Gastrocnemius medialis (tissue), 4 donors: ENCODE measurements at places on chromosomes 5 and 9. TPM values are rescaled to one million over a fixed set of nuclear protein-coding genes. Genes with fewer than 3 reads are reported as not detected.

GRCh38 chr9:81113453-81114124 lies 575.8 kb downstream of the TLE1 start:
- no peak for DNase-seq

- no peak for DNase-seq
These were observed 369.7 kb downstream of the CDK5RAP2 start for GRCh38 chr9:120210274-120210673.

GRCh38 chr9:107214915-107215314 lies 68.2 kb upstream of the RAD23B start:
- DNase-seq, result no peak

- DNase-seq, result no peak
These were observed 182.6 kb upstream of the GNA14 start for GRCh38 chr9:77830618-77831285.

DNA sequence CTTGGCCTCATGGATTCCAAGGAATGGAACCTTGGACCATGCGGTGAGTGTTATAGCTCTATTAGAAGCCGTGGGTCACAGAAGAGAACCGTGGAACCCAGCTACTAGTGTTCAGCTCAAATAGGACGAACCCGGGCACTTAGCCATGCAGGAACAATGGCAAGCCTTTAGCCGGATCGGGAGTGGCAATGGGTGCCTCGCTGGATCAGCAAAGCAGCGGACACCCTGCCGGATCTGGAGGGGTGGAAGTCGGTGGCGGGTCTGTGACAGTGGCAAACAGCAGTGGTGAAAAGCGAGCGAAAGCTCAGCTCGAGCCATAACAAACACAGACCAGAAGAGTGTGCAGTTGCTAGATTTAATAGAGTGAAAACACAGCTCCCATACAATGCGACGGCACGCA lies 2.4 kb upstream of the CDO1 start:
- DNase-seq, result no peak

PHYHD1 gene
- total RNA-seq, result 33.2 TPM

DNA sequence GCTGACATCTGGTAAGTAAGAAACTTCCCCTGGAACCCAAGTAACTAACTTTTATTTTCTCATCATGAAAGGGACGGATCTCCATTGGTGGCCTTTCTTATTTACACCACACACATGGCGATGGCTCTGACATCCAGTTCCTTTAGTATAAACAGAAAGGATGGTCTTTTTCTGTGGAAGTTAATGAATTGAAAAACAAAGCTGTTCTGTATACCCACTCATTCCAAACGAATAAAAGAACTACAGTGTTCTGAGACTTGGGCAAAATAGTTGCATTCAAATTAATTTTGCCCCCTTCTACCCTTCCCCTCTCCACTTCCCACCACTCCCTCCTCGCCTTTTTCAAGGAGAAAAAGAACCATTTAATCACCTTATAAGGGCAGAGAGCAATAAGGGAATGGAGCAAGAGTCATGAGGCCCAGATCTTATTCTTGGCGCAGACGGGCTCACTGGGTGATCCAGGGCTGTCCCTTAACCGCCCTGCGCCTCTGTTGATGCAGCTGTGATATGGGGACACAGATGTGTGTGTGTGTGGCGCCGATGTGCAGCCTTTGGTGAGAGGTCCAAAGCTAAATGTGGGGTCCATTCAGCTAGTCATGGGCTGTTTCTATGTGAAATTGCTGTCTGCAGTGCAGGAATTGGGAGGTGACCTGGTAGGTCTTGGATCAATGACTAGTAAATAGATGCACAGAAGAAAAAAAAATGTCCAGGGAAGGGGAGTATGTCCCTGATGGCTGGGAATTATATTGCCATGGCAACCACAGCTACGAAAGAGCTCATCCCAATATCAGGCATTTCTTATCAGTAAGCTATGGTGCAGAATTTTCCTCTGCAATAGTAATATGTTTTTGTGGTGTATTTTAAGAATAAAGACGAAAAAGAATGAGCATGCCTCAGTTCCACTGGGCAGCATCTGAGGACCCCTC lies 141.5 kb upstream of the ERCC6L2 start:
- no peak for DNase-seq

DNA sequence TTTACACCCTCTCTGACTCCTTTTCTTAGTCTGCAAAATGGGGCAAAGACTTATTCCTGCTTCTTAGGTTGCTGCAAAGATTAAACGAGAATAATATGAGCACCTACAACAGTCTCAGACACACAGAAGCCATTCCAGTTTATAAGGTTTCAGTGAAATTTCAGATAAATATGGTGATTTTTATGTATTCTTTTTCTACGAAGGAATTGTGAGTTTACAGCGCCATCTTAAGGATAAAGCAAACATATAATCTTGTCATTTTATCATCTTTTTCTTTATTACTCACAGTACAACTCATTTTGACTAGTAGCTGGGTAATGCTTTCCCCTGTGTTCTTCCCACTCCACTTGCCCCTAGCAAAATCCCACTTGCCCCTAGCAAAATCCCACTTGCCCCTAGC lies 29.2 kb upstream of the SMC5 start:
- DNase-seq, result no peak

GRCh38 chr9:20528253-20528652 lies 94.0 kb downstream of the MLLT3 start:
- DNase-seq, result no peak

GABRA6 gene
- not detected for total RNA-seq

DNA sequence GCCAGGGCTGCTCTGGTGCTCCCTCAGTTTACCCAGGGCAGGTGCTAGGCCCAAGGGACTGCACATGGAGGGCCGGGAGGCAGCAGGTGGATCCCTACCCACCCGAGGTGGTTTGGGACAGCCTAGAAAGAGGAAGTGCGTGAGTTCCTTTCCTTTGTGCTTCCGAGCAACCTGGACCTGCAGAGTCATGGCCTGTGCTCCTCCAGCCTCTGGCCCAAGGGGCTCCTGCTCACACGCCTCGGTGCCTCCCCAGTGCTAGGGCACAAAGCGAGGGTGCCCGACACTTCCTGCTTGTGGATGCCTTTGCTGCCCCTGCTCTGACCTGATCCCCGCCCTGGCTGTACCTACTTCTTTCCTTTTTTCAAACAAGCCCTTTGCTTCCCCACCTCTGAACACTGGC lies 79.3 kb downstream of the RXRA start:
- DNase-seq, result no peak

DNA sequence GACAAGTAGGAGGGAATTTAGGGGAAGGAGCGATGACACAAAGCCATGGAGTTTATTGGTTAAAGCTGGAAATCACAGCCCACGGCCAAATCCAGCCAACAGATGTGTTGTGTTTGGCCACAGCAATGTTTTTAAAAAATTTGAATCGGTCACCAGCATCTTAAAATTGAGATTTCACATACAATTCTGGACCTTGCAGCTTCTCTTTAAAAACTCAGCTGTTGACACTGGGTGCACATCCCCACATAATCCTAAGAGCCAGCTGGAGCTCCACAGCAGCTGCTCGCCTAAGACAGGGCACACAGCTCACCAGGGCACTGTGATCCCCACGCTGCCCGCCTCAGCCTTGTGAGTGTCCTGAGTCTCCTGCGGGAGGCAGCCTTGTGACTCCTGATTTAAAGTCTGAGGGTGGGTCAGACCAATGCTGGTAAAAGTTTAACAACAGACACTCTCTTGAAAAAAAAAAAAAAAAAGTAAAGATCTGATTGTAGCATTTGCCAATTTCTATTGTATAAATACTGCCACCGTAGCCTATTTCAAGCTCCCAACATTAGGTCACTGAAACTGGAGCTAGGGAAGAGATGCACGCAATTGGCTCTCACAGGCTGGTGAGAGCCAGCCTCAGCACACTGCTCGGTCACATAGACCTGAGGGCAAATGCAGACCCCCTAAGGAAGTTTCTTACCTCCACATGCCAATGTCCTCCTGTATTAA lies 124.8 kb downstream of the HSD17B3 start:
- DNase-seq, result no peak

DNA sequence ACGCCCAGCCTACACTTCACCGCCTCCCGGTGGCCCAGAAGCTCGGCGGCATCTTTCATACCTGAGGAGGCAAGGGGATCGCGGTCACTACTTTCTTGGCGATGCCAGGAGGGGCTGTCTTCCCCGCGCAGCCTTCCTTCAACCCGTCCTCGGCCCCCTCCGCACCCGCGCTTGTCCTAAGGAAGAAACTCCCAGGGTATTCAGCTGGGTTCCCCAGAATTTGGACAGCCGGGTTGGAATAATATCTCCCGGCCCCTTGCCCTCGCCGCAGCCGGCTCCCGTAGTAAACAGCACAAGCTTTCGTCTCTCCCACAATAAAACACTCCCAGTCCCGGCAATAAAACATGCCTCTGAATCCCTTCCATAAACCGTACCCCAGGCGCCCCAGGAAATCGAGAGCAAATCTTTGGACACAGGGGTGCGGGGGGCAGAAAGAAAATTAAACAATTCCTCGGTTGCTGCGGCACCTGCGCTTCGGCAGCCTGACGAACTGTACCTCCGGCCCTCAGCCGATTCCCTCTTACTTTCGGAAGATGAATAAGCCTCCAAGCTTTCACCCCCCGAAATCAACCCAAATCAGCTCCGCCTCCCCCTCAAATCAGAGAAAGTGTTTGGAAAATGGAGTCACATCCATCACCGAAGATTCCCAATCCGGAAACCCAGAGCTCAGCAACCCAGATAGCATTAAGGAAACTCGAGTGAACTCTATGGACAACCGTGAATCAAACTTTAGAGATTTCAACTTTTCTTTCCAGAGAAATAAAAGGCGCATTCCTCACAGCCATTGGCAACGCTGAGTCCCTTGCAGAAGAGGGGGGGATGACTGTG lies 1.1 kb downstream of the OTP start:
- DNase-seq, result no peak

DNA sequence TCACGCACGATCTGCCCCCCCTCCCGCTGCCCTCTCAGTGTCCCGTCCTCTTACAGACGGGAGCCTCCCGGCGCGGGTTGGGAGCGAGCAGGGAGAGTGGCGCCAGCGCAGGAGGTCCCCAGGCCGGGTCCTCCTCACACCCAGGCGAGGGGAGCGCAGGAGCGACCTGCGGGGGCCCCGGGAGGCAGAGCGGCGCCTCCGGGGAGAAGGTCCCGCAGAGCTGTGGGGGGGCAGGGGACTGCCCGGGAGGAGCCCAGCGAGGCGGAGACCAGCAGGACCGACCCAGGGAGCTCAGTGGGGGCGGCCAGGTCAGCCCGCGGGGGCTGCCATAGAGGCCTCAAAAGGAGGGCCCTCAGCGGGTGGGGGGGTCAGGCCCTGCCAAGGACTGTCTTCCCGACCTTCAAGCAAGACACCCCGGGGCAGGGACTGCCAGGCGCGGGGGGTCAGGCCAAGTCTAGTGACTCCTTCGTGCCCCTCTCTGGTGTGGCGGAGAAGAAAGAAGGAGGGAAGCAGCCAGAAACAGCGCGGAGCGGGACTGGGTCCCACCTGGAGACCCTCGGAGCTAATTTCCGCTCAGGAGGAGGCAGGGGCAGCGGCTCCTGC lies 123.3 kb upstream of the ERCC6L2 start:
- DNase-seq, result no peak

- no peak for DNase-seq
These were observed 7.2 kb upstream of the RPL26L1 start for GRCh38 chr5:172952034-172952511.

GRCh38 chr5:103910011-103910410 lies 347.4 kb upstream of the NUDT12 start:
- DNase-seq, result no peak

DNA sequence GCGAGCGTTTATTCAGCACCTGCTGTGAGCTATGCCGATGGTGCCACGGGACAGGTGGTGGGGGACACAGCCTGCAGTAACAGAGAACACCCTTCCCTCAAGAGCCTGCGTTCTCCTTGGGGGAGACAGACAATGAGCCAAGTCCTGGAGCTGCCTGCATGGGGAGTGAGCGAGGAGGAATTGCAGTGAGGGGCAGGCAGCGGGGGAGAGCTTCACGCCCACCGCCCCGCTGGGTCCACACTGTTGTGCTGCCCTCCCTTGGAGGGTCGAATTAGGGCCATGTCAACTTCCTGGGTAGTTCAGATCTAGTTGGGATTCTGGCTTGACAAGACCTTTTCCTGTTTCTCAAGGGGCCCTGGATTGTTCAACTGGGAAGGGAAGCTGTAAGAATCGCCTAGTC lies 55.5 kb upstream of the N4BP3 start:
- DNase-seq, result no peak

DNA sequence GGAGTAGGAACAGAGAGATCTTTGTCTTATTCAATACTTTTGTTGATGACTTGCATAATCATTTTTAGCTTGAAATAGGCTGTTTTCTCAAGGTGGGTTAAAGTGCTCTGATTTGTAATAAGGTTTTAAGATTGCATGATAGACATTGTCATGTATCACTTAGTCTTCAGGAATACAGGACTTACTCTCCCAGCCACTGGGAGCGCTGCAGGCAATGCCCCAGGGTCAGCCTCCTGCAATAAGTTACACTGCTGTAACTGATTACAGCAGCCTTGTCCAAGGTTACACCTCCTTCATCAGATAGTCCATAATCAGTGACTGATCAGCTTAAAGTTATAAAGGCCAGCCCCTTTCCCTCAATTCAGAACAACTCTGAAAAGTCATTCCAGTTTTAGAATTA lies 218.6 kb downstream of the ESM1 start:
- DNase-seq, result no peak

DNA sequence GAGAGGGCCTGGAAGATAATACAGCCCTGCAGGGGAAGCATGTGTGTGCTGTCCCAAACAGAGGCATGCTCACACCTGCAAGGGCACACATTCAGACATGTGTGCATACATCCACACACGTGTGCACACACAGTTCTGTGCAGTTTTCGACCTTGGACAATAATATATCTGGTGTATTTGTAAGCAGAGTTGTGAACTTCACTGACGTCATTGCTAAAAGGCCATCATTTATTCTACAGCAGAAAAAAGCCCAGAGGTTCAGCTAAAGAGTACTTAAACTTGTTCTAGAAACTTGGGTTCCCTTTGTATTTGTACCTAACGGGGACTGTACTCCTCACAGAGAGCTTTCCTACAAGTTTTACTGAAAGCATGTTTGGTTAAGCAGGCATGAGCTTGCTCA lies 19.5 kb downstream of the IRX2 start:
- no peak for DNase-seq

GRCh38 chr9:33304362-33304761 lies 14.0 kb downstream of the NFX1 start:
- no peak for DNase-seq

- DNase-seq, result peak; percentile 8
These were observed 100.1 kb downstream of the PHF2 start for GRCh38 chr9:93676310-93677047.

- no peak for DNase-seq
These were observed 42.5 kb upstream of the RIC1 start for GRCh38 chr9:5586391-5586802.

HEMGN gene
- 0.16 TPM for total RNA-seq

PHF24 gene
- not detected for total RNA-seq

DNA sequence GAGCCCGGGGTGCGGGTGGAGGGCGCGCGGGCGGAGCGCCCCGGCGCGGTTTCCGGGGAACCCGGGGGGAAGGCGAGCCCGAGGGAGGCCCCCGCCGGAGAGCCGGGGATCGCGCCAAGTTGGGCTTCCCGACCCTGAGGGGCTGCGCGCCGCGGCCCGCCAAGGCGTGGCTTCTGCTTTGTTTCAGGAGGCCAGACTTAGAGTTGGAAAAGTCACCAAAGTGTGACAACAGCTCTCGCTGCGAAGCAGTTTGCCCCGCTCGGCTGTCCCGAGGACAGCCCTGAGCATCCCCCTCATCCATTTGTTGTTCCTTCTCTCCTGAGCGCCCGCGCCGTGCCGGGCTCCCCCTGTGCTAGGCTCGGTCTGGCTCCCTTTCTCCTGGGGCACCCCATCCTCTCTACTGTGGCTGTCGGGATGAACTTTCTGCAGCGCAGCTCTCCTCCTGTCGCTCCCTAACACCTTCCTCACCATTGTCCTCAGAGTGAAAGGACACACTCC lies 410 bp downstream of the GLIPR2 start:
- DNase-seq, result no peak

MUSK gene
- 36.6 TPM for total RNA-seq

- peak; percentile 30 for DNase-seq
These were observed 104.1 kb downstream of the TSSK1B start for GRCh38 chr5:113330533-113331208.
